ENCODE measurements at places on chromosomes 1 and 21.

- no peak for DNase-seq
These were observed 5.0 kb downstream of the RUNX1 start for GRCh38 chr21:35044128-35044527.

- no peak for DNase-seq
These were observed 63.3 kb downstream of the MEF2D start for GRCh38 chr1:156437037-156437867.

DNA sequence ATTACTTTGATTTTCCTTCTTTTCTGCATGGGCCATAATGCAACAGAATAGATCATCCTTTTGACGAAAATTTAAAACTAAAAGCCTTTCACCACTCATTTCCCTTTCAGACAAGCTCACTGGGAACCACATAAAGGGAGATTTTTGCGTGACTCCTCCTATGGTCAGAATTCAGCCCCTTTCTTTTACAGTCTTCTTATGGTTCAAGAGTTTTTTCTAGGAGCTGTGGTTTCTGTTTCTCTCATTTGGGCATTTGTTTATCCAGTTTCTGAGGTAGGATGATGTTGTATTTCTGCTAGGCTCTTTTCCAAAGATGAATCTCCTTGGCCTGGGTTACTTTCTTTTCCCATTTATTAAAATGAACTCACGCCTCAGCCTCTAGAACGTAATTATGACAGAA is 16.9 kb downstream of the RGS1 start:
- DNase-seq: no peak

DNA sequence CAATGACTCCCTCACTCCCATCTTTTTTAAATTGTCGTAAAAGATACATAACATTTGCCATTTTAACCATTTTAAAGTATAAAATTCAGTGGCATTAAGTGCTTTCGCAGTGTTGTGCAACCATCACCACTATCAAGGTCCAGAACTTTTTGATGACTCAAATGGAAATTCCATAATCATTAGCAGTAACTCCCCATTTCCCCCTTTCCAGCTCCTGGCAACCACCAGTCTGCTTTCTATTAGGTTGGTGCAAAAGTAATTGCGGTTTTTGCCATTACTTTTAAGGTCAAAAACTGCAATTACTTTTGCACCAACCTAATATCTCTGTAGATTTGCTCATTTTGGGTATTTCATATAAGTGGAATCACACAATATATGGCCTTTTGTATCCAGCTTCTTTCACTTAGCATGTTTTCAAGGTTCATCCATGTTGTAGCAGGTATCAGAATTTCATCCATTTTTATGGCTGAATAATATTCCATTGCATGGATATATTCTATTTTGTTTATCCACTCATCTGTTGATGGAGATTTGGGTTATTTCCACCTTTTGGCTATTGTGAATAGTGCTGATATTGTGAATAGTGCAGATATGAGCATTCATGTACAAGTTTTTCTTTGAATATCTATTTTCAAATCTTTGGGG is 159.7 kb downstream of the HIVEP3 start:
- no peak for DNase-seq

DNA sequence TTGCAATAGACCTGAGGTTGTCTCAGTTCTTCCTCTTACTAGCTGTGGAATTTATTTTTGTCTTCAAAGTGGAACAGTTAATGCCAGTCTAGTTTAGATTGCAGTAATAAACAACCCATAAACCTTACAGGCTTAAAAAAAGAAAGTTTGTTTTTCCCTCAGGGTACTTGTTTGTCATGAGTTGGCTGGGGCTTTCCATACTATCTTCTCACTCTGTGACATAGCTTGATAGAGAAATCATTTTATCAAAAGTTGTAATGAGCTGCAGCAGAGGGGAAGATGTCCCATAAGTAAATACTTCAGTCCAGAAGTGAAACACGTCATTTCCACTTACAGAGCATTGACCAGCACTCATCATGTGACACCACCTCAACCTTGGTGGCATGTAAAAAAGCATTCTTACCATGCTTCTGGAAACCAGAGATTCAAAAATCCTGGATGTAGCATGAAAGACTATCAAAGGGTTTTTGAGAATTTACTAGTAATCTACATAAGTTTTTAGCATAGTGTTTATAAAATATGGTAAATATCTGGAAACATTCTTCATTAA is 62.8 kb upstream of the COL11A1 start:
- DNase-seq: no peak

- DNase-seq: no peak
These were observed 51.1 kb downstream of the GLUL start for GRCh38 chr1:182340233-182341058.

DNA sequence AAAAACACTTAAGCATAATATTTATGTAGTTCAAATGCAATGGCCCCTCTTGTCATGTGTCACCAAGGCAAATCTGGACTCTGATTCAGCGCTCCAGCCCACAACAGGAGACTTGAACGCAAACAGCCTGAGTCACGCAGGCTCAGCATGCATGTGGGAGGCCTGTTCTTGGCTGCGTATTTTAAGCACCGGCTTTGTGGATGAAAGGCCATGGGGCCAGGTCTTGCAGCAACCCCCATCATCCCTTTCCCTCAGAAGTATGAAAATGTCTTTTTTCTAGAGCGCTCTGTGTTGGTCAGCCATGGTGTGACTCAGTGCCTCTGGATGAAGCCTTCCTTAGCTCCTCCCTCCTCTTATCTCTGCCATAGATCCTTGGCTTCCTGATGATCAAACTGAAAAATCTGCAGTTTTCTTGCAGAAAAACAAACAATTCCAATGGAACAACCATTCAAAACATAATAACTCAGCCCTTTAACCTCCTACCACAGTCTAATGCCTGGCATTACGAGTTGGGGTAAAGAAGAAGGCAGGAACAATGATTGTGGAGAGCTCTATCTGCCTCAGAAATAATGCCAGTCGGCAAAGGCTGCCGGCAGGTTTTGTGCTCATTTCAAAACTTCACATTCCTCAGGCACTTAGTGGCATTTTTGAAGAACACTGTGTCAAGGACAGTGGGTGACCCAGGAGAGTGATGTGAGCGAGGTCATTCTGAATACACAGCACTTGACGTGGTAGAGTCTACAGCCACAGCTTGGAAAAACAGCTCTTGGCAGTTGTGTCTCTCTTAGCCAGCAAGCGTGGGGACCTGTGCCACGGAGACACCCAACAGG is 167.5 kb downstream of the CLIC6 start:
- peak; percentile 67 for DNase-seq

DNA sequence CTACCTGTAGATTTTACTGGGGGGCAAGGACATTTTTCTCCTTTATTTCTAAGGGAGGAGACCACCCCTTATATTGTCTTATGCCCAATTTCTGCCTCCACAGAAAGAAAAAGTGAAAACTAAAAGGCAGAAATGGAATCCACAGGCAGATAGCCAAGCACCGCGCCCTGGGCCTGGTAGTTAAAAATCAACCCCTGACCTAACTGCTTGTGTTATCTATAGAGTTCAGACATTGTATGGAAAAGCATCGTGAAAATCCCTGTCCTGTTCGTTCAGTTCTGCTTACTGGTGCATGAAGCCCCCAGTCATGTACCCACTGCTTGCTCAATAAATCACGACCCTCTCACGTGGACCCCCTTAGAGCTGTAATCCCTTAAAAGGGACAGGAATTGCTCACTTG is 33.7 kb upstream of the IL6R start:
- no peak for DNase-seq

DNA sequence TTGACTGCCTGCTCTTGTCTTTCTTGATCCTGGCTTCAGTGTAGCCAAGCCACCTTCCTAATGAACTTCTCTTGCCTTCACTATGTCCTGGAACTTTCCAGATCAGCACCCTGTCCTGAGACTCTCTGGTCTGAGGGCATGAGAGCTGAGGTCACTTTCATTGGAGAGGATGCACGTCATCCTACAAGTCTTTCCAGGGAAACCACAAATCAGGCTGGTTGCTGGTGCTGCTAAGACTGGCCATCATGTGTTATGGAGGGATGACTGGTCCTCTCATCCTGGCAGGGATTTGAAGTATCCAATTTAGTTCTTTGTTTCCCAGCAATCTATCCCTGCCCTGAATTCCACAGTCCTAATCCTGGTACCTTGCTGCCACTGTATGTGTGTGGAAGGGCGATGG is 228.6 kb downstream of the GPATCH2 start:
- DNase-seq: no peak

DNA sequence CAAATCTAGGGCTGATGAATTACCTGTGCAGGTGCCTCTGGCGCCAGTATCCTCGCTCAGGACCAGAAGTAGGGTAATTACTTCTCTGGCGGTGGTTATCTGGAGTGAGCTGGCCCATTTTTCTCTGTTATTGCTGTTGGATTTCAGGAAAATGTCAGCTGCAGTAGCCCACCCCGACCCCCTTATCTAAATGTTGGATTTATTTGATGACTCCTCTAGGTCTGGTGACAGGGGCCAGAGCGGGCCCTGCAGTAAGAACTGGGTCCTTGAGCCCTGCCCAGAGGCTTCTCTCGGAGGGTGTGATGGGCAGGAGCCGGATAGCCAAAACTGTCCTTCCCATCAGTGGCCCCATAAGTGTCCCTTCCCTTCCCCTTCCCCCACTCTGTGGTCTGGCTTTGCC is 384.3 kb downstream of the PTPRU start:
- DNase-seq: no peak

- no peak for DNase-seq
These were observed 29.1 kb downstream of the EVI5 start for GRCh38 chr1:92755541-92756461.

- DNase-seq: peak; percentile 43
These were observed 594 bp downstream of the HDGF start for GRCh38 chr1:156750711-156751450.

DNA sequence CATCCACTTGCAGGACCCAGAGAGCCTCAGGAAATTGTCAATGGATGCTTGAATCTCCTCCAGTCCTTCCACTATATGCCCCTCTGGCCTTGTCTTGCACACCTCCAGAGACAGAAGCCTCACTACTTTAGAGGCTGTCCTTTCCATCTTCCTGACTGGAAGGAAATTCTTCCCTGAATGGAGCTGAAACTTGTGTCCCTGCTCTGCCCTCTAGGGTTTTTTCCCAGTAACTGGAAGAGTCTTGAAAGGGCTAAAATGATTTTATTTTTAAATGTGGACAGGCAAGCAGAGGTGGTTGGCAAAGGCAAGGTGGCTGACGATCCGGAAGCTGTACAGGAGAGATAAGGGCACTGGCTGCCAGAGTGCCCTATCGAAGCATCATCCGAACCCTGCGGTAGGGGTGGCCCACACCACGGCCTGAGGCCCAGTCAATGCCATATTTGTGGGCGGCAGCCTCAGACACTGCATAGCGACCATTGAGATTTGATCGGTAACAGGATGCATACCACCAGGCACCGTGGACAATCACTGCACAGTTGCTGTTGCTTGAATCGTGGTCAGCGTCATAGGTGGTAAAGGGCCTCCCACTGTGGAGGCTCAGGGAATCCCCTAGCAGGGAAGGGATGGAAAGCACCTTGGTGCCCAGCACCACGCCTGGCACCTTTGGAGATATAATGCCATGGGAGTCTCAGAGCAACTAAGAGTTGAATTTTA is 2.3 kb upstream of the MAP3K6 start:
- DNase-seq: no peak

DNA sequence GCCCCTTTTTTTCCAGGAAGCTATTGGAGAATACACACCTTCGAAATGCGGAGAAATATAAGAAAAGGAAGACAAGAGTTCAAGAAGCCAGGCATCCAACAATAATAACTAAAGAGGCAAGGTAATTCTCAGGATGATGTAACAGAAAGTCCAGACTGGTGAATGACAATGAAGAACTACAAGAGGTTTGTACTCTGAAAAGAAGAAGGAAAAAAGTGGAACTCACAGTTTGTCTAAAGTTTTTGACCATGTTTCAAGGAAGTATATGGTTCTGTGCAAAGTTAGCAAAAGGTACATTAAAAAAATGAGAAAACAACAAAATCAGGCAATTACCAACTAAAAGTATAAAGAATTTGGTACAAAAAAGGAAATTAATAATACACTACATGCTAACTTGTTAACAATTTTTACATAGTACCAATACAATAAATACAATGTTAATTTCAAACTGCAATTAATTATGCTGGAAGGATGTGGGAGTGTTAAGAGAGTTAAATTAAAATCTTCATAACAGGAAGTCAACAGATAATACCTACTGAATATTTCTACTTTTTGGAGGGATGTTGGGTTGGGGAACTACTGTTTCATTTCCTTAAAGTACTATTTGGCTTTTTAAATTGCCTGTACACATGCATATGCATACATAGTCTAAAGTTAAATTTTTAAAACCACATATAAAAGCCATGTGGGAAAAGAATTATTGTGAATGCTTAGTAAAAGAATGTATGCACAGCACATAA is 12.9 kb upstream of the CD55 start:
- DNase-seq: no peak

DNA sequence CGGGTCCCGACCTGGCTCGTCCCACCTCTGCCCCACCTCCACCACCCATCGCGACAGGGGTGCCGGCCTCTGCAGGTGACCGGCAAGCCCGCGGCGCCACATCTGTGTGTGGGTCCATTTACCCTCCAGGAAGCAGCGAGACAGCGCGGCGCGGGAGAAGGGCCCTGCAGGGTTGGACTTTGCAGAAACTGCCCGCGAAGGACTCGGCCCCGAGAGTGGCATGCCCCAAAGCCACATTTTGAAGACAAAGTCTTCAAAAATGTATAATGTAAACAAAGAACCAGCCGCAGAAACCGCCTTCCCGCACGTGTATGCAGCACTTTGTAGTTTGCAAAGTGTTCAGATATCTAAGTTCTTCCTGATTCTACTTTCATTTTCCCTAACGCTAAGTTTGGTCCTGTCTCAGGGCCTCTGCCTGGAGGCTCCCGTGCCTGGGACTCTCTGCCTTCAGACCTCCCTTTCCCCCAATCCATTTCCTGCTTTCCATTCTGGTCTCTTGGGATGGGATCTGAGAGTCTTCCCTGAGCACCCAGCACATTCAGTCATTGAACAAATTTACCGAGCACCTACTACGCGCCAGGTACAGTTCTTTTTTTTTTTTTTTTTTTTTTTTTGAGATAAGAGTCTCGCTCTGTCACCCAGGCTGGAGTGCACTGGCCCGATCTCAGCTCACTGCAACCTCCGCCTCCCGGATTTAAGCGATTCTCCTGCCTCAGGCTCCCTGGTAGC is 524 bp upstream of the TMCO4 start:
- peak; percentile 37 for DNase-seq

DNA sequence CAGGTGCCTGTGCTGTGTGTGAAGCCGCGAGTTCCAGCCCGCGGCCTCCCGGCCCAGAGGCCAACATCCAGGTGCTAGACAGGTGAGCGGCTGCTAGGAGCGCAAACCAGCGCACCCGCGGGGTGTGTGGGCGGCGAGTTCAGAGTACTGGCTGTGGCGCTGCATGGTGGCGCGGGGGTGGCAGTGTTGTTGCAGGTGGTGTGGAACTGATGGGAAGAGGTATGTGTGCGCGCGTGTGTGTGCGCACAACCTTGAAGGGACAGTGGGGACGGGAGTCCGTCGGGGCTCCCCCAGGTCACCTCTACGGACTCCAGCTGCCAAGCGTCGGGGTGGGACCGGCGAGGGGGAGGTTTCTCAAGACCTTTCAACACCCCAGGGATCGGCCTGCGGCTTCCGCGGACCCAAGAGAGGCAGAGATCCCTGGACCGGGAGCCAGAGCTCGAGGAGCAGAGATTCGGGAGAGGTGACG is 433 bp upstream of the DMBX1 start:
- DNase-seq: no peak

- DNase-seq: no peak
These were observed 44.1 kb upstream of the BARHL2 start for GRCh38 chr1:90761156-90761555.

- no peak for DNase-seq
These were observed 262.4 kb downstream of the USP25 start for GRCh38 chr21:15992171-15992570.

GRCh38 chr1:92655197-92655801 is 129.6 kb downstream of the EVI5 start:
- DNase-seq: no peak

- DNase-seq: no peak
These were observed 30.1 kb downstream of the CDKN2C start for GRCh38 chr1:51000160-51000559.

- peak; percentile 81 for DNase-seq
These were observed 8.6 kb downstream of the HJV start for GRCh38 chr1:146012703-146013558.
